ENCODE measurements at places on chromosomes 4 and X. TPM values are rescaled to one million over a fixed set of nuclear protein-coding genes. Genes with fewer than 3 reads are reported as not detected.

Gene LIN54
- 11.3 TPM for total RNA-seq

Gene VCX
- total RNA-seq, result not detected

Gene STPG2
- not detected for total RNA-seq

Gene ARHGAP4
- total RNA-seq, result 1.4 TPM

Gene RTL5
- total RNA-seq, result 5.3 TPM

Gene COL4A5
- 267 TPM for total RNA-seq

Gene ATP1B4
- total RNA-seq, result not detected

Gene RENBP
- total RNA-seq, result 7.6 TPM

Gene FMR1NB
- total RNA-seq, result not detected

Gene PF4V1
- 2.1 TPM for total RNA-seq
